ENCODE measurements at places on chromosomes 6 and 20.

DNA sequence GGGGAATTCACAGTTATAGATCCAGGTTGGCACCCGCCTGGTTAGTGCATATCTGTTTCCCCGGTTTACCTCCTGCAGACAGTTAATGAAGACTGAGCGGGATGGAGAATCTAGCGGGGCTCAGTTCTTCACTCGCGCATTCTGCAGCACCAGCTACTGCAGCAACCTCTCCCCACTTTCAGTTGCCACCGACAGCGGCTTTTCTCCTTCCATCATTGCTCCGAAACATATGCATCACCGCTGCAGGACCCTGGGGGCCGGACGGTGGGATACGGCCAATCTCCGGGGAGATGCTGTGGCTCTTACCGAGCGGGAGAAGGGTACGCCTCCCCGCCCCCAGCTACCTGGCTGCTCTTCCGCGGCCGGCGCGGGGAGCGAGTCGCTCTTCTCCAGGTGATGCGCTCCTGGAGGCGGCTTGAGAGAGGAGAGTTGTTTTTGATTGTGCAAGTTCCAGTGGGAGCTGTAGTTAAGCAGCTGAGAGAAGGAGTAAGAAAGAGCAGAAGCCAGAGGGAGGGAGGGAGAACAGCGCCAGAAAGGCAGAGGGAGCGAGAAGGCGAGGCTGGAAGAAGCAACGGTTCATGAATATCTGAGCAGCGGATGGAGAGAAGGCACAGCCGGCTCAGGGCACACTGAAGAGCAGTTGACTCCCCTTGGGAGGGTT is at the start of gene SGK1:
SGK1 (minus strand) TSS at position 642 of the 661 bp plus-strand sequence. CDS start 652 bp downstream, outside the sequence.
- peak; percentile 8 for DNase-seq

DNA sequence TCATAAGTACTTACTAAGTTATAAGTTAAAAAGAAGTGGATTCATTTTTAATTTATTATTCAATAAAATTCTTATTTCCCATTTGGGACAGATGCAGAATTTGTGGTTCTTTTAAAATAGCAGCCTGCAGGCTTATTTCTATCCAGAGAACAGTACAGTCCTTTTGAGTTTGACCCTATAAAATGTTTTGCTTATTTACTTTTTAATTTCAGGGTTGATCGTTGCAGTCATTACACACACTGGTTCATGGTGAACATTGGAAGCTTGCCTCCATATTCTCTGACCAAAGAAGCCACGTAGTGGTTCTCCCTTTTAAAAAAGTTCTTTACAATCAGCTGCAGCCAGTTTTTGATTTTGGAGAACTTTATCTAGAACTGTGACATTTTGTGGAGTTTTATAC is 122.9 kb upstream of the PDE7B start:
- DNase-seq: no peak

DNA sequence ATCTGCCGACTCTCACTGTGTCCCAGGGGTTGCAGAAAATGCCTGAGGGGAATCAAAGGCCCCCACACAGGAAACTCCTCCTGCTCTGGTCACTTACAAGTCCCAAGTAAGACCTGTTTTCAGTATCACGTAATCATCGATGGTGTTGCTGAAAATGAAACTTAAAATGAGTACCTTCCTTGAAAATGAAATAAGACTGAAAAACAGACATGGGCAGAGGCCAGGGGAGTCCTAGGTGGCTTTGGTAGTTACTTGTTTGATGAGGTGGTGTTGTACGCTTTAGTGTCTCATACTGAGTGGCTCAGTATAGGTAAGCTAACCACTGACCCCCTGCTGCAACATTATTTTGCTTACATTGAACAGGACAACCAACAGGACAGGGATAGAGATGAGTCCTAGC is 43.0 kb upstream of the SYNCRIP start:
- no peak for DNase-seq

- no peak for DNase-seq
These were observed 57.6 kb downstream of the EYA4 start for GRCh38 chr6:133298801-133299200.

DNA sequence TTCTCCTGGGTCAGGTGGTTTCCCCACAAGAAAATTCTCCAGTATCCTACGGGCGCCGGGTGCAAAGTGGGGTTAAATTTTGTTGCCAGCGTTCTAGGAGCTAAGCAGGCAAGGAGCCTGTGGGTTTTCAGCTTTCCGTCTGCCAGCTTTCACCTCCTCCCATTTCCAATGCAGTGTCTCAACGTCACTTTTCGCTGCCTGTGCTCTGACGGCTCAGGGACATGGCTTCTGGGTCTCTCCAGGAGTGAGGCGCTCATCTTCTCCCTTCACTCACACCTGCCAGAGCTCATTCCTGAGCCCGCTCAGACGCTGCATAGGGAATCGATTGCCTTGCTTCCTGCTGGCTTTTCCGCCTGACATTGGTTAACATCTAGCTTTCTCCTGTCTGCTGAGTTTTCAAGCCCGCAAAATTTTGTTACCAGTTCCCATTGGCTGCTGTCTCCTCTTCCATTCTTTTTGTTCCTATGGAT is 7.3 kb upstream of the NAA20 start:
- DNase-seq: no peak

GRCh38 chr6:144478483-144478882 is 193.3 kb downstream of the UTRN start:
- DNase-seq: no peak

DNA sequence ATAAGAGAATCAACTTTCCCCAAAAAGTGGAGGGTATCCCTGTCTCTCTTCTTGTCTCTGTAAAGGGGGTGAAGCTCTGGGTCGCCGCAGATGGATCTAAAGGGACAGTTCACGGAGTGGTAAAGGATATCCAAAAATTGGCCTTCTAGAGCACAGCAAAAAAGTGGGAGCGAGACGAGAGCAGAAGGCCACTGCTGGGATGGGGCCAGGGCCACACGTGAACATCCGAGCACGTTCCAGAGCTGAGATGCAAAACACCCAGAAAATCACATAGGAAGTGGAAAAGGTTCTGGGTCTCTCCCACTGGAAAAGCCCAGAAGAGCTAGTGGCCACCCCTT is 837 bp downstream of the TRAM2 start:
- no peak for DNase-seq

- DNase-seq: no peak
These were observed 1.5 kb downstream of the TMEM181 start for GRCh38 chr6:158561321-158561884.

DNA sequence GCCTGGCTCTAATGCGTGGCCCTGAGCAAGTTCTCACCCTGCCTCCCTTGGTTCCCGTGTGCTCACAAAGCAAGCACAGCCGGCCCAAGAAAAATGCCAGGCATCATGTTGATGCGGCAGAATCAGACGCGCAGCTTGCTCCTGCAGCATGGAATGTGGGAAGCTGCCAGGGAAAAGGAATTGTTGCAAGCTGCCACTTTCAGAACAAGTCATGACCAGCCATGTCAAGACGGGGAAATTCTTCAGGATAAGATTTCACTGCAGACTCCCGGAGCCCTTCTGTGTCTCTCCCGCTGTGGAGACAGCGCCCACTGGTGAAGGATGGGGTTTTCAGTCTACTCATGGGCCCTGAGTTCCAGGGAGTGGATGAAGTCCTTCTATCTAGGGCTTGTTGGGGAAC is 4.6 kb downstream of the DACT2 start:
- DNase-seq: no peak

GRCh38 chr20:36196676-36197075 is 39.6 kb upstream of the AAR2 start:
- no peak for DNase-seq

GRCh38 chr6:137246791-137247202 is 27.6 kb upstream of the IFNGR1 start:
- no peak for DNase-seq

- DNase-seq: no peak
These were observed 3.5 kb downstream of the GNMT start for GRCh38 chr6:42963855-42964605.

GRCh38 chr20:63265891-63266515 is 6.6 kb upstream of the ARFGAP1 start:
- DNase-seq: no peak

- DNase-seq: no peak
These were observed 4.2 kb upstream of the RSPO3 start for GRCh38 chr6:127114214-127114760.

DNA sequence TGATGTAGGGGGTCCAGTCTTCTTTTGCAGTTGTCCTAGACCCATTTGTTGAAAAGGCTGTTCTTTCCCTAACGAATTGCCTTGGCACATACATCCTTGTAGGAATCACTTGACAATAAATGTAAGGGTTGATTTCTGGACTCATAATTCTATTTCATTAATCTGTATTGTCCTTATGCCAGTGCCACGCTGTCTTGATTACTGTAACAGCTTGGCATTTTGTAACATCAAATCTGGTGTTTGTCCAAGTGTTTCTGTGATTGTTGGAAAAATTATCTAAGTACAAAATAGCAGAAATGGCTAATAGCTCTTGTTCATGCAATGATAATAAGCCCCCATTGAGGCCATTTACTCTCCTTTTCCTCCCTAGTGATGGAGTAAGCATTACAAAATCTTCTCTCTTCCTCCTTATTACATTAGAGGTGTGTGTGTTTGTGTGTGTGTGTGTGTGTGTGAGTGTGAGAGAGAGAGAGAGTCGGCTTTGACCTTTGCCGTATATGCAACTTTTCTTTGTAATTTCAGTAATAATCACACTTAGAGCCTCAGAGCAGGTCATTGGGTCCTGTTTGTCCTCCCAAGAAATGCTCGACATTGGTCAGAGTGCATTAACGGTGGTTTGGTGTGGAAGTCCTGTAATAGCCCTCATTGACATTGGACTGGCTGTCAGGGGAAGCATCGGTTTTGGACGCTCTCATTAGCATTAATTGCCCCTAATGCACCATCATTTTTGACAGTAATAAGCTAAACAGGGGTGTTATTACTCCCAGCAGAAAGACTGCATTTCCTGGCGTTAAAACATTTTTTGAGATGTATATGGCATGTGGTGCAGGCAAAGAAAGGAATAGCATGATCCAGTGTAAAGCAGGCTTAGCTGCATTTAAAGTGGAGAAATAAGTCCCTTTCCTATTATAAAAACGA is 40.7 kb upstream of the MROH8 start:
- no peak for DNase-seq

- no peak for DNase-seq
These were observed 246.1 kb downstream of the TFAP2C start for GRCh38 chr20:56875052-56875659.

- DNase-seq: peak; percentile 74
These were observed at the start of gene KIF16B for GRCh38 chr20:16573001-16573965. Gene KIF16B, minus strand, starts transcription at chr20:16573448. Its CDS starts 173 bp downstream, at chr20:16573275.

All from stimulated activated CD8-positive, alpha-beta memory T cell treated with anti-CD3 and anti-CD28 coated beads, Interleukin-7, amount 100 ng/mL, for 48 hours (primary cell).